ENCODE measurements at places on chromosomes 3 and 15. TPM values are rescaled to one million over a fixed set of nuclear protein-coding genes. Genes with fewer than 3 reads are reported as not detected.

GRCh38 chr3:17442332-17443049 lies 299.9 kb downstream of the TBC1D5 start:
- H3K36me3 ChIP-seq = no peaks in the 10 kb centered on the region
- no peak overlapping the region for H3K27ac ChIP-seq
- H3K4me1 ChIP-seq = no peaks in the 10 kb centered on the region
- H3K4me3 ChIP-seq = no peak overlapping the region
- DNase-seq = no peak

DNA sequence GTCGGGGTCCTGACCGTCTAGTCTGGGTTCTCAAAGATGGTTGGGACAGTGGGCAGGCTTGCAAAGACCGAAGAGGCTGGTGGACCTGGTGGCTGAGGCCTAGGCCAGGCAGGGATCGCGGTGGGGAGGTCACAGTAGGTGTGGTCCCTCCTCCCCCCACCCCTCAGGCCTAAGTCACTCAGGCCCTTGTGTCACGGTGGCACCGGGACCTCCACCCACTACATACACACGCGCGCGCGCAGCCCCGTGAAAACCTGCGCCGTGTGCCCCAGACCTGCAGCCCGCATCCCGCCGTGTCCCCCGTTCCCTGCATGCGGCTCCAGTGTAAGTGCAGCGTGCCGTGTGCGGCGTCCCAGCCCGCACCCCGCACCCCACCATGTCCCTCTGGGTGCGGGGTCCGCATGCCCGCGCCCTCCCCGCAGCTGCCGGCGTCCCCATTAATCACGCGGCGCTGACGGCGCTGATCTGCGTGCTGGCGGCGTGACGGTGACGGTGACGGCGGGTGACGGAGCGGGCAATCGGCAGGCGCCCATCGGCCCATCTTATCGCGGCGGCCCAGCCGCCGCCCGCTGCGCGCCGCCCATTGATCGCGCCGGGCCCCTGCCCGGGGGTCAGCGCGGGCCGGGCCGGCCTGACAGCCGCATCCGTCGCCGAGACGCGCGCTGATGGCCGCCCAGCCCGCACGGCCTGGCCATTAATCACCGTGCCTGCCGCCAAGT lies 24.4 kb downstream of the SEC61A1 start:
- H3K36me3 ChIP-seq = no peaks in the 10 kb centered on the region
- H3K27me3 ChIP-seq = no peaks in the 10 kb centered on the region
- H3K4me3 ChIP-seq = peak overlapping the region; percentile 22
- H3K27ac ChIP-seq = no peak overlapping the region
- no peak for DNase-seq
- H3K4me1 ChIP-seq = no peaks in the 10 kb centered on the region

- DNase-seq = no peak
- H3K4me1 ChIP-seq = no peaks in the 10 kb centered on the region
- no peaks in the 10 kb centered on the region for H3K36me3 ChIP-seq
- H3K27ac ChIP-seq = no peak overlapping the region
Measured at GRCh38 chr3:5293207-5293606, 105.7 kb downstream of the EDEM1 start.

DNA sequence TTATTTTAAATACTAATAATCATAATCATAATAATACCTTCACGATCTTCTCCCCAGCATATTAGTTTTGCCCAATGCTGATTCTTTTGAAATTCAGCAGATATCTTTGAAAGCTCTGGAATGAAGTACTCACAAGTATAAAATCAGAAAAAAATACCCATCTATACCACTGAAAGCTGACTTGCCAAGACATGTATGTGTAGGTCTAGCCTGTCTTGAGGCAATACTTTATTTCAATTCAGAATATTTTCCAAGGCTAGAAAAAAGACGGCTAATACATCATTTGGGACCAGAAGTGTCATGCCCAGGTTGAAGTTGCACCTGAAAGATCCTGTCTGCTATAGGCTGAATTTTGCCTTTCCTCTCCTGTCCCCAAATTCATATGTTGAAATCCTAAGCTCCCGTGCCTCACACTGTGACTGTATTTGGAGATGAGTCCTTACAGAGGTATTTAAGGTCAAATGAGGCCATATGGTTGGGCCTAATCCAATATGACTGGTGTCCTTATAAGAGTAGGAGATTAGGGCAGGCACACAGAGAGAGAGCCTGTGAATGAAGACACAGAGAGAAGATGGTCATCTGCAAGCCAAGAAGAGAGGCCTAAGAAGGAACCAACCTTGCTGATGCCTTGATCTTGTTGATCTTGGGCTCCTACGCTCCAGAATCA lies 255.9 kb upstream of the CMC1 start:
- no peak overlapping the region for H3K4me3 ChIP-seq
- H3K4me1 ChIP-seq = no peaks in the 10 kb centered on the region
- H3K27me3 ChIP-seq = no peaks in the 10 kb centered on the region
- no peak overlapping the region for H3K27ac ChIP-seq
- DNase-seq = no peak
- H3K36me3 ChIP-seq = no peaks in the 10 kb centered on the region

GRCh38 chr3:160134454-160134853 lies 90.8 kb upstream of the C3orf80 start:
- no peaks in the 10 kb centered on the region for H3K4me1 ChIP-seq
- DNase-seq = no peak
- H3K27ac ChIP-seq = no peak overlapping the region
- no peaks in the 10 kb centered on the region for H3K27me3 ChIP-seq
- H3K4me3 ChIP-seq = no peak overlapping the region
- H3K36me3 ChIP-seq = no peaks in the 10 kb centered on the region

- H3K27me3 ChIP-seq = no peaks in the 10 kb centered on the region
- peak overlapping the region; percentile 99 for H3K27ac ChIP-seq
- DNase-seq = peak; percentile 30
- H3K36me3 ChIP-seq = no peaks in the 10 kb centered on the region
Measured at GRCh38 chr3:179149406-179149867, 1.3 kb downstream of the PIK3CA start.

- H3K36me3 ChIP-seq = no peaks in the 10 kb centered on the region
- H3K4me3 ChIP-seq = no peak overlapping the region
- no peaks in the 10 kb centered on the region for H3K27me3 ChIP-seq
- no peaks in the 10 kb centered on the region for H3K4me1 ChIP-seq
- H3K27ac ChIP-seq = peak overlapping the region; percentile 18
Measured at GRCh38 chr3:154059833-154060232, 61.4 kb upstream of the ARHGEF26 start.

DNA sequence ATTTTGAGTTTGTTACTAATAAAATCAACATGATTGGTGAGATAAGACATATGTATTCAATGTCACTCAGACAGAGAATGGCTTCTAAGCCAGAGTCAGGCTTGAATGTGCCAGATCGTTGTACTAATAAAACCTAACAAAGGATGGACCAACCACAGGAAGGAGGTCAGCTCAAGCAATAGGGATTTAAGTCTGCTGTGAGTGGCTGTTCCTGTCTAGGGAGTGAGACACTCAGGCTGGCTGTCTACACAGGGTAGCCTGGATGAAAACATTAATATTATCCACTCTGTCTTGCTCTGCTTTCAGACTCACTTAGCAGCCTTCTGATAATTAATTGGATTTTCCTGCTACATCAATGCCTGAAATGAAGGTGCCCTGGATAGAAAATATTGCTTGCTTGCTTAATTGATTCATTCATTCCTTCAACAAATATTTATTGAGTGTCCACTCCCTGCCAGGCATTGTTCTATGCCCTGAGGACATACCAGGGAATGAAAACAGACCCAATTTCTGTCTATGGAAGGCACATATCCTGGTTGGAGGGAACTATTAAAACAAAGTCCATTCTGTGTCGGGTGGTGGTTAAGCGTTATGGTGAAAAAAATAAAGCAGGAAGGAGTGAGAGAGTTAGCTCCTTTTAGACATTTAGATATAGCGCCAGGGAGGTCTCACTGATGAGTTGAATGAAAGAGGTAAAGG lies 239.4 kb downstream of the CHST2 start:
- H3K4me3 ChIP-seq = no peak overlapping the region
- no peak for DNase-seq
- H3K27me3 ChIP-seq = no peaks in the 10 kb centered on the region
- H3K27ac ChIP-seq = no peak overlapping the region
- H3K4me1 ChIP-seq = peaks cover 4% of the 10 kb centered on the region
- H3K36me3 ChIP-seq = no peaks in the 10 kb centered on the region

DNA sequence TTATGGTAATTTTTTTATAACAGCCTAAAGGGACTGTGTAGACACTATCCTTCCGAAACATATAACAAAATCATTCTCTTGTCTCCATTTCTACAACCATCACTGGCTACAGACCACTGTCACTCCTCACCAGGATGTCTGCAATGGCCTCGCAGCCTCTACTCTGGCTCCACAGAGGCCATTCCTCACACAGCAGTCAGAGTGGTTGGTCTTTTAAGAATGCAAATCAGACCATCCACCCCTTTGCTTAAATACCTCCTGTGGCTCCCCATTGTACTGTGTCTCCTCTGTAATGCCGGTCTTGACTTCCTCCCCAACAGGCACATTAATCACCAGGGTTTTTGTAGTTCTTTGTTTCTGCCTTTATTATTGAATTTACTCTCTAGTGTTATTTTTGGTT lies 344.8 kb downstream of the ERC2 start:
- H3K4me1 ChIP-seq = no peaks in the 10 kb centered on the region
- H3K36me3 ChIP-seq = no peaks in the 10 kb centered on the region
- no peak overlapping the region for H3K27ac ChIP-seq

GRCh38 chr15:58498821-58499580 lies 67.2 kb downstream of the LIPC start:
- H3K27ac ChIP-seq = no peak overlapping the region
- no peaks in the 10 kb centered on the region for H3K4me1 ChIP-seq
- no peaks in the 10 kb centered on the region for H3K27me3 ChIP-seq
- DNase-seq = no peak

DNA sequence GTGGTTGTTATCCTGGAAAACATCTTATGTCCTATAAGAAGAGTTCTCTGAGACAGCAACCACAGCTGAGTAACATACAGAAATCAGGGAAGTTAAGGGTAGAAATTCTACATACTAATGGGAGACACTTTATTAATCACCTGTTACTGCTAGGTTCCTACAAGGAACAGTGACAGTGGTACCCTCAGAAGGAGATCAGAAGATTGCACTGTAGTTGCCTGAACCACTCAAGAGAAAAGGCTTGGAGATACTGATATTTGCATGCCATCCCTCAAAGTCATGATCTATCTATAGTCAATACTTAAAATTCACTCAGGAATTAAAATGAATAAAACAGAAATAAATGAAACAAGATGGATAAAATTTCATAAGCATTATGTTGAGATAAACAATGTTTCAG lies 136.0 kb downstream of the LMLN start:
- no peaks in the 10 kb centered on the region for H3K36me3 ChIP-seq
- peaks cover 13% of the 10 kb centered on the region for H3K27me3 ChIP-seq
- no peaks in the 10 kb centered on the region for H3K4me1 ChIP-seq
- H3K4me3 ChIP-seq = no peak overlapping the region

- H3K4me3 ChIP-seq = peak overlapping the region; percentile 33
- H3K4me1 ChIP-seq = no peaks in the 10 kb centered on the region
- no peaks in the 10 kb centered on the region for H3K36me3 ChIP-seq
- DNase-seq = peak; percentile 39
Measured at GRCh38 chr3:128845778-128846485, 33.5 kb upstream of the ACAD9 start.

GRCh38 chr3:170054204-170054603 lies 16.4 kb downstream of the GPR160 start:
- H3K4me3 ChIP-seq = no peak overlapping the region
- no peak for DNase-seq
- H3K4me1 ChIP-seq = peaks cover 3% of the 10 kb centered on the region
- no peaks in the 10 kb centered on the region for H3K27me3 ChIP-seq
- H3K27ac ChIP-seq = no peak overlapping the region

DNA sequence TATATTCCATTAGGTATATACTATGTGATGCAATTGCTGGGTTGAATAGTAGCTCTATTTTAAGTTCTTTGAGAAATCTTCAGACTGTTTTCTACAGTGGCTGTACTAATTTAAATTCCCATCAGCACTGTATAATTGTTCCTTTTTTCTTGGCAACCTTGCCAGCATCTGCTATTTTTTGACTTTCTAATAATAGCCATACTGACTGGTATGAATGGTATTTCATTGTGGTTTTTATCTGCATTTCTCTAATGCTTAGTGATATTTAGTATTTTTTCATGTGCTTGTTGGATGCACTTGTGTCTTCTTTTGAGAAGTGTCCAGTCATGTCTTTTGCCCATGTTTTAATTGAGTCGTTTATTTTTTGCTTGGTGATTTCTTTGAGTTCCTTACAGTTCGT lies 145.1 kb upstream of the PLSCR5 start:
- no peaks in the 10 kb centered on the region for H3K27me3 ChIP-seq
- no peaks in the 10 kb centered on the region for H3K36me3 ChIP-seq
- DNase-seq = no peak
- H3K4me1 ChIP-seq = no peaks in the 10 kb centered on the region
- no peak overlapping the region for H3K4me3 ChIP-seq

GRCh38 chr3:116809208-116809607 lies 99.6 kb downstream of the TUSC7 start:
- no peaks in the 10 kb centered on the region for H3K27me3 ChIP-seq
- no peak overlapping the region for H3K27ac ChIP-seq
- no peaks in the 10 kb centered on the region for H3K4me1 ChIP-seq
- no peak for DNase-seq

The FANCD2OS gene
- 1.1 TPM for total RNA-seq

The LRTM1 gene
- total RNA-seq = 2.0 TPM

The ZSCAN2 gene
- total RNA-seq = 13.9 TPM

The BTLA gene
- not detected for total RNA-seq

The STRC gene
- 1.3 TPM for total RNA-seq

The INKA1 gene
- total RNA-seq = 4.0 TPM

The RCCD1 gene
- 13.0 TPM for total RNA-seq

The POLG gene
- 54.3 TPM for total RNA-seq

The MCTP2 gene
- total RNA-seq = 46.3 TPM

The SHF gene
- total RNA-seq = 13.7 TPM

The OTOL1 gene
- total RNA-seq = not detected

The RTP3 gene
- 0.68 TPM for total RNA-seq

The ROBO2 gene
- 3.6 TPM for total RNA-seq
